MM.1S (cell line): ENCODE measurements at places on chromosomes 11 and 22.

DNA sequence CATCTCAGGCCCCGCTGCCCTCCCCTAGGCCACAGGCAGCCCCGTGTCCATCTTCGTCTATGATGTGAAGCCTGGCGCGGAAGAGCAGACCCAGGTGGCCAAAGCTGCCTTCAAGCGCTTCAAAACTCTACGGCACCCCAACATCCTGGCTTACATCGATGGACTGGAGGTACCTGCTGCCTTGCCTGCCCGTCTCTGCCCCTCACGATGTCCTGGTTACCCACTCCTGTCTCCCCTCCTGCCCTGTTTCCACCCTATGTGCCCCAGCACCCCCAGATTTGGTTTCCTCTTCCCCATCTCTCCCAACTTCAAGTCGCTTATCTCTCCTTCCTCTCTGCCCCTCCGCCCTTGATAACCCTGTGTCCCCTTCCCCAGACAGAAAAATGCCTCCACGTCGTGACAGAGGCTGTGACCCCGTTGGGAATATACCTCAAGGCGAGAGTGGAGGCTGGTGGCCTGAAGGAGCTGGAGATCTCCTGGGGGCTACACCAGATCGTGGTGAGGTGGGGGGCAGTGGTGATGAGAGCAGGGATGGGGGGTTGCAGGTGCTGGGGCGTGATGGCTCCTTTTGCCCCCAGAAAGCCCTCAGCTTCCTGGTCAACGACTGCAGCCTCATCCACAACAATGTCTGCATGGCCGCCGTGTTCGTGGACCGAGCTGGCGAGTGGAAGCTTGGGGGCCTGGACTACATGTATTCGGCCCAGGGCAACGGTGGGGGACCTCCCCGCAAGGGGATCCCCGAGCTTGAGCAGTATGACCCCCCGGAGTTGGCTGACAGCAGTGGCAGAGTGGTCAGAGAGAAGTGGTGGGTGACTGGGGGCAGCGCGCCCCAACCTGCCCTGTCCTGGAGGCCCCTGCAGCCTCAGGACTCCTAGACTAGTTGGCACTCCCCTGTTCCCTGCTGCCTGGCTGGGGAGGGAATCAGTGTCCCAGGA is 930 bp downstream of the SCYL1 start:
- DNase-seq: no peak

DNA sequence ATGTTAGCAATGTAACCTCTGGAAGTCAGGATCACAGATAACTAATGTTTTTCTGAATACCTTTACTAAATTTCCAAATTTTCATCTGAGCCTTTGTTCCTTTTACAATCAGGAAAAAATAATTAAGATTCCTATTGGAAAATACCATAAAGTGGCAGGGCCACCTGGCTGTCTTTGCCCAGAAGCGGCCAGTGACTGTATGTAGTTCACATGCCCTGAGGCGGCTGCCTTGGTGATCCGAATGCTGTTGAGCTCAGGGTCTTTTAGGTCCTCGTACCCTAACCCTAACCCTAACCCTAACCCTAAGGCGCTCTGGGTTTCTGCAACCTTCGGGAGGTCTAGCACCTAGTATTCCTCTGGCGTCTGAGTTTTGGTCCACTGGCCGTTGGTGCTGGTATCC is 8.5 kb upstream of the ARFGAP3 start:
- DNase-seq: no peak

- no peak for DNase-seq
Measured at GRCh38 chr11:112752563-112752962, 208.7 kb upstream of the NCAM1 start.

DNA sequence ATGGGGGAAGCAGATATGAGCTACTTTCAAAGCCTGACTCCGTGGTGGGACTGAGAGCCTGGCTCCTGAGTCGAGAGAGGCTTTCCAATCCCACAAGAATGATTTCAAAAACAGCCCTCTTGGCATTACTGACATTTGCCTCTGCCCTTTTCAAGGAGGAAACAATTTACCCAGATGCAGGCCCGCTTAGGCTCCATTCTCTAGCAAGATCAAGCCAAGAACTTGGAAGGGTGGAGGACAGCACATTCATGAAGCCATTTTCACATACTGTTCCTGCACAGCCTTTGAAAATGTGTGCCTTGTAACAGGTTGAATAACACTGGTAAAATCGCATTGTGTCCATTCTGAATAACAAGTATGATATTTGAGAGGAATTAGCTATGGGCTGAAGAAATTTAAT is 58.2 kb upstream of the EED start:
- no peak for DNase-seq

DNA sequence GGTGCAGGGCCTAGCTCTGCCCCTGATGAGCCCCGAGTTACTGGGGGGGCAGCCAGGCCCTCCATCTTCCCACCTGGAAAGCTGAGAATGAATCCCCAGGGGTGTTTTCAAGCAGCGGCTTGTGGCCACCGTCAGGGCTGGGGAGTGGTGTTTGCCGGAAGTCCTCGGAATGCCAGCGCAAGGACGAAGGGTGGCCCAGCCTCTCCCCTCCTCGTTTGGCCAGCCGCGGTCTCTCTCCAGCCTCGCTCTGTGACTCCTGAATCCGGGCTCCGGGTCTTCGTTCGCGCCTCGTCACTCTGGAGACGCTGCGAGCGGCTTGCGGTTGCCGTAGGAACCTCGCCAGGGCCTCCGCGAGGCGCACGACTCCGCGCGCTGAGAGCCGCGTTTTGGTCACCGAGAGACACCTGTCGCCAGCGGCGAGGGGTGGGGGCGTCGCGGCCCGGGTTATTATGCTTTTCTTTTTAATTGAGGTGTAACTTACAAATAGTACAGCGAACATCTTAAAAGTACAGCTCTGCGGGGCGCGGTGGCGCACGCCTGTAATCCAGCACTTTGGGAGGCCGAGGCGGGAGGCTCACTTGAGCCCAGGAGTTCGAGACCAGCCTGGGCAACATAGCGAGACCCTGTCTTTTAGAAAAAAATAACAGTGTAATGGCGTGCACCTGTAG is 6.3 kb upstream of the KDELR3 start:
- peak; percentile 85 for DNase-seq

DNA sequence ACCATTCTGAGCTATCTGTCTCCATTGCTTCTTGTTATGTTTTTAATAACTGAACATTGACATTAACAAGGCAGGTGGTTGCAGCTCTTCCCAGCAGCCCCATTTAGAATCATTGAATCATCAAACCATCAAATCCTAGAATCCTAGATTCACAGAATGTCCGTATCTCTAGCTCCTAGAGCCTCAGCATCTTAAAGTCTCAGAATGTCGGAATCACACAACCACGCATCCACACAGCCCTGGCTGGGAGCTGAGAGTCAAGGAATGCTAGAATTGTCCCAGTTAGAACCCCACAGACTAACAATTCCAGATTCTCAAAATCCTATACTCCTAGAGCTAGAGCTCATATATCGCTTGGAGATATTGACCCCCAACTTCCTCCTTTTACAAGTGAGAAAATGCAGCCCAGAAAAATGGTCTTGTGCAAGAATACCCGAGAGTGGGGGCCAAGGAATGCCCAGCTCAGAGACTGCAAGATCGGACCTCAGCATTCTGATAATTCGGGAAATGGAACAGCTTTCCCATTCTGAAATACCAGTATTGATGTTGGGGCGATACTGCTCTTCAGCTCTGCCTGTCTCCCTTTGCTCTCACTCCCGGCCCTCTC is 38.8 kb downstream of the PDE2A start:
- DNase-seq: no peak

GRCh38 chr22:31206896-31207687 is 5.0 kb upstream of the LIMK2 start:
- no peak for DNase-seq

DNA sequence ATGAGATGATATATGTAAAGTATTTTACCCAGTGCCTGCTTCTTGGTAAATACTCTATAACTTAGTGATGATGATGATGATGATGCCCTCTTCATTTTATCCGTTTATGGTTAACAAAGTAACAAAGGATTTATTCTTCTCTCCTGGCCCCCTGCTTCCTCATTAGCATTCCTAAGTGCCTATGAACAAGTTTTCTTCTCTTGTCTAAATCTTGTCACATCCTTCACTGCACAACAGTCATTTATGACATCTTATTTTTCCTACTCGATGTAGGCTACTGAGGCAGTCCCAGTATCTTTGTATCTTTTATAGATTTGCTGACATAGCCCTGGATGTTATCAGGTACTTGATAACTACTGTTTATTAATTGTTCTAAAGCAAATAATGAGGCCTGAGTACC is 754.4 kb upstream of the ARHGAP42 start:
- no peak for DNase-seq

DNA sequence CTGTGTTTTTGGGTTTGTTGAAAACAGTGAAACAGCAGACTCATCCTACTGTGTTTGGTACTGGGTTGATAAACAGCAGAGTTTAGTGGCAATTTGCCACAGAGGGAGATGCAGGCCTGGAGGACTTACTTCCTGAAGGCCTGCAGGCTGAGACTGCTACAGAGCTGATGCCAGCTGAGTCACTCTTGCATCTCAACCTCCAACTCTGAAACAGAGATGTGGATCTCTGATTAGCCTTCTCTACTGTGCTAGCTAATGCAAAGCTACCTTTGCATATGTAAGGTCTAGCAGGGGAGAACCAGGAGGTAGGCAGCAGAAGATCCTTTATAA is 14.3 kb downstream of the ATP5MG start:
- no peak for DNase-seq

GRCh38 chr11:114483929-114484328 is 44.7 kb downstream of the REXO2 start:
- no peak for DNase-seq

GRCh38 chr22:35379146-35379993 is 1.5 kb upstream of the HMOX1 start:
- DNase-seq: no peak

GRCh38 chr11:75849894-75850293 is 34.9 kb downstream of the UVRAG start:
- no peak for DNase-seq

DNA sequence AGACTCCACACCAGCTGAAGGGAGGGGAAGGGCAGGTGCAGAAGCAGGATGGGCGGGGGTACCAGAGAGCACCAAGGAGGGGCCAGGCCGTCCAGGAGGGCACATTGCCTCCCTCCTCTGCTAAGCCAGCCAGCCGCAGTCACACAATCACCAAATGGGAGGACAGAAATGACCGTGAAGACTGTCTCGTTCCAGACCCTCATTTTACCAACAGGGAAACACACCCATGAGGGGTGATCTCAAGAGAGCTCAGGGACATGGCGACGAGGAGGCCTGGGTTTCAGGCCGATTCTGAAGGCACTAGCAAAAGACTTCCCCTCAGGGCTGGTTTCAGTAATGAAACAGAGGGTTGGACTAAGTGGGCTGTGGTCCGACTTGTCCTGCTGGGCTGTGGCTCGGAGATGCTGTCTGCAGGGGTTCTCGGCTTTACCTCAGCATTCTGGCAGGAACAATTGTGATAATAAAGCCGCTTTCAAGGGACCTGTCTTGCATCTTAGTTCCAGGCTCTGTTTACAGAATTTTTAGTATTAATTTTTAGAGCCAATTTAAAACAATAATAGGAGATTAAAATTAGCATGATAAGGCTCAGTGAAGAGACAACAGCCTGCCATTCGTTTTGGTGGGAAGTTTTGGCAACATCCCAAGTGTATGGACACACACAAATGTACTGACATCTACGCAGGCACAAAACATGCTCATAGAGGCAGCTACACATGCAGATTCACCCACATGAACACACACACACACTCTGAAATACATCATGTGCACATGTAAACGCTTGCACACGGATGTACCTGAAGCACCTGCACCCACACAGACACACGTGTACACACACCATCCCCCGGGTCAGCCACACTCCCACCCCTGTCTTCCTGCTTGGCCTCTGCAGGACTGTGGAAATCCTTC is 2.0 kb upstream of the B3GAT1 start:
- DNase-seq: no peak

- no peak for DNase-seq
Measured at GRCh38 chr11:312092-312816, 1.6 kb upstream of the IFITM1 start.

- no peak for DNase-seq
Measured at GRCh38 chr11:10247011-10247410, 47.0 kb downstream of the SBF2 start.

GRCh38 chr11:1399386-1400316 is 9.9 kb downstream of the BRSK2 start:
- no peak for DNase-seq

DNA sequence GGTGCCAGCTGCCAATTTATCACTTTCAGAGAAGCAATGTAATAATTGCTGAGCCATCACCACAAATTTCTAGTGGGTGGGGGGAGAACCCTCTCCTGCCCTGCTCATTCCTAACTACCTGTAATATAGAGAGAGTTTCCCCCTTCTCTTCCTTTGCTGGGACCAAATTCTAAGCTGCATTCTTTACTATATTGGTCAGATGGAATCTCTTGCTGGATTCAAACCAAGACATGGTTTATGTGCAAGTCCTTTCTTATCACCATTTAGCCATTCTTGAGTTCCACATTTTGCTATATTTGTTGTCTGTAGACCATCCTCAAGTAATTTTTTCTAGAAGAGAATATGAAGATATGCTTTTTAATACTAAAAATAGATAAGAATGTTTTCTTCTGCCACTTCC is 452.1 kb downstream of the MN1 start:
- DNase-seq: no peak

- no peak for DNase-seq
Measured at GRCh38 chr22:37775785-37776638, 31.7 kb upstream of the GCAT start.

GRCh38 chr11:74008373-74009229 is at the start of gene UCP3:
Gene UCP3 (minus strand): TSS chr11:74009085. CDS start chr11:74007042, 2,043 bp downstream.
- DNase-seq: no peak

- DNase-seq: no peak
Measured at GRCh38 chr11:85844439-85845123, 10.6 kb upstream of the CCDC83 start.

- no peak for DNase-seq
Measured at GRCh38 chr11:43905813-43906241, 25.2 kb downstream of the ALKBH3 start.
